Activated naive CD8-positive, alpha-beta T cell treated with anti-CD3 and anti-CD28 coated beads, Interleukin-2, amount 10 ng/mL, durations not matched to agents 7 days and 5 days (primary cell): ENCODE measurements at places on chromosomes 12 and 14. TPM values are rescaled to one million over a fixed set of nuclear protein-coding genes. Genes with fewer than 3 reads are reported as not detected.

Gene TAS2R42
- total RNA-seq, result not detected

Gene TAS2R50
- 1.4 TPM for total RNA-seq

Gene TMEM52B
- not detected for total RNA-seq

Gene PLA2G1B
- total RNA-seq, result not detected

Gene MAP1LC3B2
- total RNA-seq, result 0.85 TPM

Gene SLC2A13
- total RNA-seq, result 8.1 TPM

Gene ADAMTS20
- total RNA-seq, result not detected

Gene EGLN3
- 14.4 TPM for total RNA-seq

DNA sequence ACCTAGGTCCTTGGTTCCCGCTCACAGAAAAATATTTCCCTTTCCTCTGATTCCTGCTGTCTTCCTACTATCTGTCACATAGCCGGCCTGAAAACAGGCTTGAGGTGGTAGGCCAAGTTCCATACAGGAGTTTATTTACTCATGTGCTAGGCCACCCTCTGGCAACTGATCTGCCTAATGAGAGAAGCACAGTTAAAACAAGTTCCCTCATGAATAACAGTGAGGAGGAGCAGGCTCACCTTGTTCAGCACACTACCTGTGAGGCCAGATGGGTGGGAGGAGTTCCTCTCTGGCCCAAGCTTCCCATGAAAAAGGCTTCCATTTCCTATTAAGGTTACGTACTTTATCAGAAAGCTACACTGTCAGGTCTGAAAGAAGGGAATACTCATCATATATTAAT, 206.0 kb downstream of the MYRFL start:
- no peak for DNase-seq

- no peak for DNase-seq
These were observed 67.6 kb downstream of the PTPN11 start for GRCh38 chr12:112486361-112486760.

GRCh38 chr12:11880381-11880780, 190.4 kb upstream of the BCL2L14 start:
- no peak for DNase-seq

GRCh38 chr14:33848706-33849454, 102.0 kb downstream of the EGLN3 start:
- DNase-seq, result no peak

DNA sequence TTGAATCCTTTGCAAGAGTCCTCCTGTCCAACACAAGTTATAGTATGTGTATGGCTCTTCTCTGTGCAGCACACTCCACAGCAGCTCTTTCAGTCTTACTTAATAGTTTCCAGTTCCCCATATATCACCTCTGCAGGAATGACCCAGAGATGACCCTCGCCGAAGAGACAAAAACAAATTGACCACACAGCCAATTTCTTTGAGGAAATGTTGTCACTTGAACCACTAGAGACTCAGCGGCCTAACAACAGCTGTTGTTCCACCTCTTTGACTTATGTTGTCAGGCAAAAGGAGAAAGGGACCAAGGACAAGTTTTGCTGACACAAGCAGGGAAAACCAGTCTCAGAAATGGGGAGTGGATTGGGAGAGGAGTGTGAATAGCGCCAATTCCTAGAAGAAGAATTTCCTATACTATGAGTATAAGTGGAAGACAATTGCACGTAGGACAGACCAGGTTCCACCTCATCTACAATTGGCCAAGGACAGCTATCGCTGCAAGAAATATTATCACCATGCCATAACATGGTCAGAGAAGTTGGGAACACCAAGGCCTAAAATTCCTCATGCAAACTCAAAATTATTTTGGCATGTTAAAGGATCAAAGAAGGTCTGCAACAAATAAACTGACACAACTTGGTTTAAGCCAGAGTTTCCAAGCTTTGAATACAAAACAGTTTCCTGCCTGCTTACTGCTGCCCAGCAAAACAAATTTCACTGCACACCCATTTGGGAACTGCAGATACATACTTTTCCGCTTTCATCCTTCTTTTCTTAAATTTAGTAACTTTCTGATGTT, 41.7 kb upstream of the ITPR2 start:
- DNase-seq, result no peak

GRCh38 chr12:93315907-93316622, 61.7 kb upstream of the NUDT4 start:
- no peak for DNase-seq

DNA sequence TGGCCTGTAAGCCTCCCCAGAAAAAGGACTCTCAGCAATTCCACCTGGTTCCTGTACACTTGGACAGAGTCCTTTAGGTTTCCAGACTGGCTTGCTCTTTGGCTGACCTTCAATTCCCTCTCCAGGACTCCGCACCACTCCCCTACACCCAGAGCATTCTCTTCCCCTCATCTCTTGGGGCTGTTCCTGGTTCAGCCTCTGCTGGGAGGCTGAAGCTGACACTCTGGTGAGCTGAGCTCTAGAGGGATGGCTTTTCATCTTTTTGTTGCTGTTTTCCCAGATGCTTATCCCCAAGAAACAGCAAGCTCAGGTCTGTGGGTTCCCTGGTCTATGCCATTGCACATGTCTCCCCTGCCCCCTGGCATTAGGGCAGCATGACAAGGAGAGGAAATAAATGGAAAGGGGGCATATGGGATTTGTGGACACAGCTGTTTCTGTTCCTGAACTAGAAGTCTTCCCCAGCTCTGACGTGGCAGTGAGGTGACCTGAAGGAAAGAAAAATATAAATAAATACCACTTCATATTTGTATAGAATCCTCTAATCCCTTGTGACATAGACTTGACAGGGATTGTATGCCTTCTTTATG, 1.3 kb downstream of the RNASE7 start:
- DNase-seq, result no peak

DNA sequence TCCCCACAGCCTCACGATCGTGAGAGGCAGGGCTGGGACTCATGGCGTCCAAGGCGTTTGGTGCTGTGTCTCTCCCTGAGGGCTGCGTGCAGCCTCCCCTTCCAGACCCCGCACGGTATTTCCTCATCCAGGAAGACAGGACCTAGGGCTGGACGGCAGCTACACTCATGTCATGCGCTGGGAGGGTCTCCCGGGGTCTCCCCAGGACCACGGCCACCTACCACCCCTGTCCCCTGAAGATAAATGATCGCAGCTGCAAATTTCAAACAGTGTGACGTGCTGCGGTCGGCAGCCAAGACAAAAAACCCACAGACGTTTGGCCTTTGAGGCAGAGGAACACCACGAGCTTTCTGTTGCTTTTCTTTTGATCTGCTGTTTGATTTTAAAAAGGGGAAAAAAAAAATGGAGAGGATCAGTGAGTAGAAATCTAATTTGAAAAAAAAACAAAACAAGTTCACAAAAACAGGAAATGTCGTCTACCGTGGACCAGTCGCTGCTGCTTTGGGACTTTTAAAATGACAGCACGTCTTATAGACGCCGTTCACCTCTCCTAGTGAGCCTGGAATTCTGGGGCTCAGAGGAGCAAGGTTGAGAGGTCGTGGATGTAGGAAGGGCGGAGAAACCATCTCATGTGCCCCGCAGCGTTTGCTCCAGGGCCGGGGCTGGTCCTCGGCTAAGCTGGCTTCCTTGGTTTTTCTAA, 237.6 kb downstream of the SLC41A2 start:
- DNase-seq, result peak; percentile 78

- no peak for DNase-seq
These were observed 7.0 kb upstream of the STAB2 start for GRCh38 chr12:103580026-103580425.

- no peak for DNase-seq
These were observed 205.3 kb upstream of the HMGA2 start for GRCh38 chr12:65619018-65619417.

DNA sequence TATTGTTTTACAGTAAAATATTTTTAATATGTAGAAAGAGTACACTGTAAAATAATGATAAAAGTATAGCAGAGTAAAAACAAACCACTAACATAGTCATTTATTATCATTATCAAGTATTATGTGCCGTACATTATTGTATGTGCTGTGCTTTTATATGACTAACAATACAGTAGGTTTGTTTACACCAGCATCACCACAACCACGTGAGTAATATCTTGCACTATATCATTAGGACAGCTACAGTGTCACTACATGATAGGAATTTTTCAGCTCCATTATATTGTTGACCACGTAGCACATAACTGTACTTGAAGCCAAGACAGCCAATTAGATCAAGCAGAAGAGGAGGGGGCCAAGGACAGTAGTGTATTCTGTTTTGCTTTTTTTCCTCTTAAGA, 415.4 kb downstream of the RAD51B start:
- DNase-seq, result no peak

- DNase-seq, result no peak
These were observed 97.1 kb downstream of the ARF6 start for GRCh38 chr14:49989966-49990365.

DNA sequence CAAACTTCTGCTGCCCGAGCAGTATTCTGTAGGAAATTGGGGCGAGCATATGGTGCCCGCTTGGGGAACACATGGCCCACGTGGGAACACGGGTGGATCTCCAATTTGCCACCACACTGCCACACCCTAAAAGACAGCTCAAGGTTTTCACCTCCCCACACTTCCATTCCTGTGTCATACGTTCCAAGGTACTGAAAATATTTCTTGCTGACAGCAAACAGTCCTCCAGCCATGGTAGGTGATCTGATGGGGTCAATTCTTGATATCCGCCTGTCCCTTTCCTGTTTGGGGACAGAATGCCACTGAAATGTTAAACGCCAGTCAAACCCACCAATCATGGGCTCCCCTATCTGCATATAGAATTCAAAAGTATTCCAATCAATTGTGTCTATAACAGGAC, 1.2 kb downstream of the GALNT4 start:
- no peak for DNase-seq

GRCh38 chr12:118326991-118327390, 45.7 kb downstream of the TAOK3 start:
- no peak for DNase-seq

- no peak for DNase-seq
These were observed 6.4 kb upstream of the A2M start for GRCh38 chr12:9122091-9122609.
